Neuronal stem cell (in vitro differentiated cells): ENCODE measurements at places on chromosomes 11 and 22.

- H3K36me3 ChIP-seq = peaks cover 89% of the 10 kb centered on the region
- H3K4me1 ChIP-seq = no peaks in the 10 kb centered on the region
- no peak overlapping the region for H3K4me3 ChIP-seq
- no peak overlapping the region for H3K27ac ChIP-seq
- DNase-seq = no peak
- no peaks in the 10 kb centered on the region for H3K27me3 ChIP-seq
Observed at GRCh38 chr11:74646215-74646614, 53.8 kb downstream of the POLD3 start.

DNA sequence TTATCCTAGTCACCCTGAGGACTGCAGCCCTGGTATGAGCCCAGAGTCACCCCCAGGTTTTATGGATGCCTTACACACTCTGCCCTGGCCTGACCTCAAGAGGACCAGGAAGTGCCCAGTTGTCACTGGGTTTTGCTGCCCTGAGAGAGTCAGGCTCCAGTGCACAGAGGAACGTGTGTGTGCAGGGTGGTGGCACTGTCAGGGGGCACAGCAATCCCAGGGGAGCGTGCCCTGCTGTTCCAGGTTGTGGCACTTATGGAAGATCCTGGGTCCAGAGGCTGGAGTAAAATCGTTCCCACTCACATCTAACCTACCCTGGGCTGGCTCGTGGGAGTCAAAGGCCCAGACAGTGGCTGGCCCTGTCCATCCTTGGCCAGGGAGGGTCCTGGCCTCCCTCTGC, 7.6 kb downstream of the APOBEC3A start:
- H3K27ac ChIP-seq = no peak overlapping the region
- no peaks in the 10 kb centered on the region for H3K36me3 ChIP-seq
- H3K4me3 ChIP-seq = no peak overlapping the region
- H3K27me3 ChIP-seq = peaks cover 55% of the 10 kb centered on the region
- no peaks in the 10 kb centered on the region for H3K4me1 ChIP-seq

GRCh38 chr11:69896250-69896649, 77.0 kb upstream of the FGF3 start:
- H3K27ac ChIP-seq = no peak overlapping the region
- DNase-seq = no peak
- H3K4me3 ChIP-seq = no peak overlapping the region

DNA sequence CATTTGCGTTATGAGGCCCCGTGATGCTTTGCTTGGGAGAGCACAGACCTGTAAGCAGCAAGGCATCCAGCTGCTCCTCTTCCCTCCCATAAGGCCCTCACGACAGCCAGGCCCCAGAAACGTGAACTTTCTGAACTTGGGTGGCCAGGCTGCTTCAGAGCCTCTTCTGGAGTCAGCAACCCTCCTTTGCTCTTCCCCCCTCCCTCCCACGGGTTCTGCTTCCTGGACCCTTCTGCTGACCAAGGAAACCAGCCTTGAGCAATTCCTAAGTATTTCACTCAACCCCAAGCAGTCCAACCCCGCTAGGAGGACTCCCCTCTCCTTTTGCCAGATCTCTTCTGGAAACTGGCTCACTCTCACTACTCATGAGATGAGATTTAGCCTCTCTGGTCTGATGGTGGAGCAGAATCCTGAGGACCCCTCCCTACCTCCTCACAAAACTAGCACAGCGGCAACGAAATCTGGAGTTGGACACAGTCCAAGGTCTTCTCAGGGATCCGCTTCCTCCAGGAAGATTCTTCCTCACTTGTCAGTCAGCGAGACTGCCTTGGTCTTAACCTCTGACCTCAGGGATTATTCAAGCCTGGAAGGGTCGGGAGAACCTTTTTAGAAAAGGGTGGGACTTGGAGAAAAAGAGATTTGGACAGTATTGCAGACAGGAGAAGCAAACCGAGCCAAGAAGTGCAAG, 86.2 kb downstream of the UBASH3B start:
- H3K27ac ChIP-seq = no peak overlapping the region
- no peaks in the 10 kb centered on the region for H3K36me3 ChIP-seq
- peaks cover 16% of the 10 kb centered on the region for H3K4me1 ChIP-seq
- H3K27me3 ChIP-seq = no peaks in the 10 kb centered on the region
- no peak overlapping the region for H3K4me3 ChIP-seq

GRCh38 chr22:44181033-44181911, 547 bp downstream of the PARVG start:
- no peak for DNase-seq
- no peak overlapping the region for H3K27ac ChIP-seq
- peaks cover 3% of the 10 kb centered on the region for H3K4me1 ChIP-seq
- H3K36me3 ChIP-seq = no peaks in the 10 kb centered on the region
- no peak overlapping the region for H3K4me3 ChIP-seq

GRCh38 chr11:46106530-46107407, 14.5 kb downstream of the PHF21A start:
- peak overlapping the region; percentile 33 for H3K27ac ChIP-seq
- DNase-seq = no peak
- peaks cover 9% of the 10 kb centered on the region for H3K4me1 ChIP-seq

GRCh38 chr11:110833033-110833484, 120.8 kb upstream of the ARHGAP20 start:
- H3K27ac ChIP-seq = no peak overlapping the region
- no peaks in the 10 kb centered on the region for H3K36me3 ChIP-seq
- H3K4me1 ChIP-seq = no peaks in the 10 kb centered on the region
- no peak for DNase-seq
- H3K27me3 ChIP-seq = no peaks in the 10 kb centered on the region

DNA sequence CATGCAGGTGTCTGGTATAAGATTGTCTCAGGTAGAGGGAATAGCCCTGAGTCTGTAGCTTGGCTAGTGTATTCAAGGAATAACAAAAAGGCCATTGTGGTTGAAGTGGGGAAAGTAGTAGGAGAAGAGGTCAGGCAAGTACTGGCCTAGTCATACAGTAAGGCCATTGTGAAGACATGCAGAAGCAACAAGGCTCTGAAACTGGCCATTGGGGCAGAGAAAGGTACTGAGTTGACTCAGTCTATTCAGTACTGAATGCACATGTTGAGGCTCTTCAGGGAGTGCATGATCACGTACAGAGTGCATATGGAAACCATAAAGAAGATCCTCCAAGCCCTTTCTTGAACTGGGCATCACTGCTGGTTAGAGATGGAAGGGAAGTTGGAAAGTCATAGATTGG, 477.6 kb downstream of the SOX6 start:
- no peaks in the 10 kb centered on the region for H3K27me3 ChIP-seq
- peaks cover 7% of the 10 kb centered on the region for H3K4me1 ChIP-seq
- no peak overlapping the region for H3K27ac ChIP-seq
- H3K4me3 ChIP-seq = no peak overlapping the region

DNA sequence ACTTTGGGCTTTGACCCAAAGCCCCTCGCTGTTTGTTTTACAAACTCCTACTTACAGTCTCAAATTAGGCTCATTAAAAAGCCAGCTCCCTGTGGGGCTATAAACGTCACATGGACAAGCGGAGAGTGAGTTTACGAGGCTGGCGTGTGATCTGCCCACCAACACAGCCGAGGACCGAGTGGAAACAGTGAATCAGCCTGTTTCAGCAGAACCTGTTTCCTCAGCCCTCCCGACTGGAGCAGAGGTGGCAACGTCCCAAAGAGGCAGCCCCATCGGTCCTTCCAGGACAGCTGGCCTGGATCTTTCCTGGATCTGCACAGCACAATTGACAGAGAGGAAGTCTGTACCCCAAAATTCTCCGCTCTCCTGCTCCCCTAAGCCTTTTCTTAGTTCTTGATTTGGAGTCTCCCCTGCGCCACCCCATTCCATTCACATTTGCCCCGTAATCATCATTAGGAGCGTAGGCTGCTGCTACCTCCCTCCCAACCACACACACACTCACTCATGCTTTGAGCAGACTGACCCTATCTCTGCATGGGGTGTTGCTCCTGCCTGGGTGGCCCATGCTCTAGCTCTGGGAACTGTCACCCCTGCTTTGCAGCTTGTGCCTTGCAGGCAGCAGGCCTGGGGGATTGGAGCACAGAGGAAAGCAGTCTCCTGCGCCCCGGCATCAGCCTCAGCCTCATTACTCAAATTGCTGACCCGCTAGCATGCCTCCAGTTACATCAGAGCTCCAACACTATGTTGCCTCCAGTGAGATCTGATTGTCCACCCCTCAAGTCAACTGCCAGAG, 117.8 kb downstream of the NAT10 start:
- H3K36me3 ChIP-seq = no peaks in the 10 kb centered on the region
- H3K27me3 ChIP-seq = no peaks in the 10 kb centered on the region
- no peak for DNase-seq

- no peak overlapping the region for H3K4me3 ChIP-seq
- peaks cover 11% of the 10 kb centered on the region for H3K4me1 ChIP-seq
- no peaks in the 10 kb centered on the region for H3K27me3 ChIP-seq
- no peak for DNase-seq
Observed at GRCh38 chr11:444396-445144, 2.8 kb upstream of the ANO9 start.

- H3K27ac ChIP-seq = no peak overlapping the region
- peaks cover 19% of the 10 kb centered on the region for H3K4me1 ChIP-seq
- H3K36me3 ChIP-seq = no peaks in the 10 kb centered on the region
- H3K27me3 ChIP-seq = peaks cover 51% of the 10 kb centered on the region
- no peak overlapping the region for H3K4me3 ChIP-seq
Observed at GRCh38 chr22:42371099-42371498, 61.1 kb downstream of the NFAM1 start.

- H3K4me3 ChIP-seq = peak within 1 kb of the TSS; percentile 99
- no peak for DNase-seq
- H3K27ac ChIP-seq = peak within 1 kb of the TSS; percentile 67
- H3K4me1 ChIP-seq = peaks cover 15% of the 10 kb centered on the region
Observed at GRCh38 chr11:818396-819128, at the start of gene PNPLA2. Gene PNPLA2, plus strand, starts transcription at chr11:818914. Its CDS starts 805 bp downstream, at chr11:819719.

DNA sequence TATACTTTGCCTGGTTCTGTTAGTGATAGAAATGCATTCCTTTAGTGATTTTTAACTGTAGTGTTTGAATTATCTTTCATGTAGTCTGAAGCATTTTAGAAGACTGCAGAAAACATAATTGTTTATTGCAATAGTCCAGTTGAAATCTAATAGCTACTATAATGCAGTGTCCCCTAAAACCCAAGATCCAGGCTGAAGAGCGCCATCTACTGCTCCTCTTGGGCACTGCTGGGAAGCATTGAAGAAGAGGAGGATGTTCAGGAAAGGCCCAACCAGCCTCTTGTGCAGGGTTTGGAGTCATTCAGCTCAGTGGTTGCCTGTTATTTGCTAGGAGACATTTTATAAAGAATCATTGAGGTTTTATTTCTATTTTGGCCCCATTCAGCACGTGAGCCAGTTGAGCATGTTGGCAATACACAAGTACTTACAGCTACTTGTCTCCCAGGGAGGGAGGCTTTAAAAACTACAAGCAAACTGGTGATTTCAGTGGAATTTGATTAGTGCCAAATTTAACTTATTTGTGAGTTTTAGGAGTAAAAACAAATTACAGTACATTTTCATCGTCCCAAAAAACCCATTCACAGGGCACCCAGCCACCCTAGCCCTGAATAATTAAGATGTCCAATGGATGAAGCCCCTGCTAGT, 74.9 kb upstream of the HORMAD2 start:
- H3K4me3 ChIP-seq = no peak overlapping the region
- no peaks in the 10 kb centered on the region for H3K27me3 ChIP-seq
- DNase-seq = peak; percentile 74
- peaks cover 4% of the 10 kb centered on the region for H3K4me1 ChIP-seq

GRCh38 chr11:114147375-114148012, 88.0 kb downstream of the ZBTB16 start:
- no peaks in the 10 kb centered on the region for H3K36me3 ChIP-seq
- no peak overlapping the region for H3K4me3 ChIP-seq
- H3K27me3 ChIP-seq = no peaks in the 10 kb centered on the region
- H3K4me1 ChIP-seq = peaks cover 32% of the 10 kb centered on the region
- DNase-seq = no peak

DNA sequence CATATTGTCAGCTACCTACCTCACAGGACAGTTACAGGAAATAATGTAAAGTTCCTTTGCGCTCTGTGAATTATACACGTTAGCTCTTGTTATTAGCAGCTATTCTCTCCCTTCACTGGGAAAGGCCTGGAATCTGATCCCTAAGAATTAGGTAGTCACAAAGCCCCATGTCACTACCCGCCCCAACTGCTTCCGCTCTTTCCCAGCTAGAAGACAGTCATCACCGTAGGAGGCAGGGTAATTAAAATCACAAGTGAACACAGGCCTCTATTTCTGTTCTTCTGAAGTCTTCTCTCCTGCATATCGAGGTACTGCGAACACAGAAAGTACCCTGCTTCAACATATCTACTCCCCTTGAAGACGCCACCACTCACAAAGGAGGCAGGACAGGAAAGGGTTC, 12.6 kb upstream of the AHNAK start:
- peaks cover 31% of the 10 kb centered on the region for H3K36me3 ChIP-seq
- H3K27me3 ChIP-seq = no peaks in the 10 kb centered on the region
- H3K4me1 ChIP-seq = peaks cover 22% of the 10 kb centered on the region
- no peak for DNase-seq
- H3K4me3 ChIP-seq = no peak overlapping the region

DNA sequence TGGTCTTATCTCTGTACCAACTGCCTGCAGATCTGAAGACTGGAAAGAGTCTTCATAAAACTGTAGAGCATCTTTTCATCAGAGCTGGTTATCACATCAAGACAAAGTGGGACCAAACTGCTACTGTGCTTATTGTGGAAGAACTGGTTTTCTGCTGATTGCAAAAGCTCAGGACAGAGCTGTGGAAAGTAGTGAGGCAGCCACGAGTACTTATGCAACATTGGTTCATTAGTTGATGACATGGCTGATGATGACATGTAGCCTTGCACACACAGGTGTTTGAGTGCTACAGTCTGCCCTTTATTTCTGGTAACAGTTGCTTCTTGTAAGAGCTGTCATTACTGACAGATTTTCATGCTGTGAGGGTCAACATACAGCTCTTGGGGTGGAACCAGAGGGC, 185.4 kb upstream of the GUCY1A2 start:
- H3K27ac ChIP-seq = no peak overlapping the region
- DNase-seq = no peak
- no peaks in the 10 kb centered on the region for H3K36me3 ChIP-seq
- no peaks in the 10 kb centered on the region for H3K4me1 ChIP-seq

DNA sequence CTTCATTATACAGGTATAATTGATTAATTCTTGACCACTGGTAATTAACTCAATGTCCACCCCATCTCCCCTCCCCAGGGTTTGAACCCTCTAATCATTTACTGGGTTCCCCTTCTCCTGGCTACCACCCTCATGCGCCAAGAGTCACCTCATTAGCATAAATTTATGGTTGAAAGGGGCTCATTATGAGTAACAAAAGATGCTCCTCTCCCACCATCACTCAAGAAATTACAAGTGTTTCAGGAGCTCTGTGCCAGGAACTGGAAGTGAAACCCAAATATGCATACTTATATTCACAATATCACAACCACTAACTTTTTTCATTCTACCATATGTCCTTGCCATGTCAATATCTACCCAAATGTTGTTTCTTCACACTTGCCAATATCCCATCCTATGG, 7.8 kb upstream of the STIP1 start:
- H3K4me1 ChIP-seq = peaks cover 7% of the 10 kb centered on the region
- H3K27ac ChIP-seq = no peak overlapping the region
- no peak for DNase-seq
- no peaks in the 10 kb centered on the region for H3K36me3 ChIP-seq
- H3K4me3 ChIP-seq = no peak overlapping the region

- H3K4me1 ChIP-seq = peaks cover 7% of the 10 kb centered on the region
- H3K36me3 ChIP-seq = no peaks in the 10 kb centered on the region
- DNase-seq = no peak
- no peak overlapping the region for H3K4me3 ChIP-seq
- H3K27ac ChIP-seq = no peak overlapping the region
Observed at GRCh38 chr11:36270701-36271100, 18.5 kb downstream of the COMMD9 start.
